Motor neuron (in vitro differentiated cells): ENCODE measurements at places on chromosomes 5 and 9.

- no peak for ATAC-seq
These were observed 115.3 kb downstream of the GDNF start for GRCh38 chr5:37724395-37725125.

GRCh38 chr9:134210908-134211810, 46.8 kb upstream of the RNU6ATAC start:
- no peak for ATAC-seq

DNA sequence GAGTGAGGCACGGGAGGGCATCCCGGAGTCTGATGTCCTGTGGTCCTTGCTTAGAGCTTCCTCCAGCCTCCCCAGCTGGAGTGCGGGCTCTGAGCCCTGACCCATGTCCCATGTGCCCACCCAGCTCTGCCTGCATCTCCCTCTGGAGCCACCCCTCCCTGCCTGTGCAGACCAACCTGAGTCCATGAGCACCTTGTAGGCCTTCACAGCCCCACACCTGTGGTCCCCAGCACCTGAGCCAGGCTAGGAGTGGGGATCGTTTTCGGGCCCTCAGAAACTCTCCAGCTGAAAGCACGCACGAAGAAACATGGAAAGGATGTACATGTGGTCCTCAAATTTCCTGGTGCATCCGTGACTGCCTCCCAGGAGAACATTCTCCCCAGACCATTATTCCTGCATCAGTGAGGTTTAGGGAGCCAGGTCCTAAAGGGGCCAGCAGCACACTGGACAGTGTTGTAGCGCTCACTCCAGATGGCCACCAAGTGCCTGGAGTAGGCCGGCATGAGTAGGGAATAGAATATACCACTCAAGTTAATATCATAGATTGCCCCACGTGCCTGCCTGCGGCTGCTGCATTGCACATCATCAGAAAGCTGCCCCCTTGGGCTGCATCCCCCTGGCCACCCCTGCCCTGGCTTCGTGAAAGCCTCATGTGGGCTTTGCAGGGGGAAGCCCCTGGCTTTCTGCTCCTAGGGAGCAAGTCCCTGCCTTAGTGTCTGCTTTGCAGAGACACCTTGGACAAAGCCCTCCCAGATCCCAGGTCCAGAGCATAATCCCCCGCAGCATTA, 80.6 kb downstream of the WNK2 start:
- no peak for ATAC-seq

DNA sequence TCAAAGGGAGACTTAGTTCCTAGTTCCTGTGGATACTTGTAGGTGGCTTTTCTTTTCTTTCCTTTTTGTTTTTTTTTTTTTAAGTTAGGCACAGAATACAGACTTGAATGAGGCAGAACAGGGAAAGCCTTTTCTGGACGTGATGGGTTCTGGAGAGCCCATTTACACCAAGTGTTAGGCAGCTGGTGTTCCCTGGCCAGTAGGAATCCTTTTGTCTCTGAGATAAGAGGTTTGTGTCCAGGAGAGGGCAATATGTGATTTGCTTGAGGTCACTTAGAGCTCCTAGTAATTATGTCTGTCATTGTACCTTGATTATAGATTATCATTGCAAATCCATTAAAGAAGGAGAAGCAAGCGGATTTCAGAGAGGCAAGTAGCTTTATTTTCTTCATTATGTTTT, 9.1 kb downstream of the MEGF10 start:
- ATAC-seq, result peak; percentile 30

GRCh38 chr5:135317286-135317685, 81.7 kb downstream of the MACROH2A1 start:
- no peak for ATAC-seq

- no peak for ATAC-seq
These were observed 1883.7 kb upstream of the C9orf72 start for GRCh38 chr9:29456940-29457339.

GRCh38 chr5:2991884-2992283, 240.4 kb upstream of the IRX2 start:
- ATAC-seq, result no peak

- ATAC-seq, result no peak
These were observed 109.6 kb downstream of the ADAMTS2 start for GRCh38 chr5:179235416-179236400.

DNA sequence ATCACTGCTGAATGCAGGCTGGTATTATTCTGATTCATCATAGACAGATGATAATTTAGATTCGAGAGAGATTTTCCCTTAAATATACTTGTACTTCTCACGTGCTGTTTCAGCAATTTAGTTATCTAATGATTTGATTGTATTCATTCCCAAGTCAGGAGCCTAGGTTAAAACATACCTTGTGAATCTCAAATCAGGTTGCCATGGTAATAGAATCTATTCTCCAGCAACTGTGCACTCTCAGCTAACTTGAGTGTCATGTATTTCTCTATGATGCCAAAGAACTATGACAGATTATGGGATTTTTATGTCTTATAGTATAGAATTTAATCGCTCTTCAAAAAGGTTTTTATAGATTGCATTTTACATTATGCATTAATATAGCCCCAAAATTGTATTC, 315.3 kb downstream of the GABRG2 start:
- ATAC-seq, result no peak

- ATAC-seq, result no peak
These were observed 468.5 kb downstream of the ZNF608 start for GRCh38 chr5:124277767-124278545.

DNA sequence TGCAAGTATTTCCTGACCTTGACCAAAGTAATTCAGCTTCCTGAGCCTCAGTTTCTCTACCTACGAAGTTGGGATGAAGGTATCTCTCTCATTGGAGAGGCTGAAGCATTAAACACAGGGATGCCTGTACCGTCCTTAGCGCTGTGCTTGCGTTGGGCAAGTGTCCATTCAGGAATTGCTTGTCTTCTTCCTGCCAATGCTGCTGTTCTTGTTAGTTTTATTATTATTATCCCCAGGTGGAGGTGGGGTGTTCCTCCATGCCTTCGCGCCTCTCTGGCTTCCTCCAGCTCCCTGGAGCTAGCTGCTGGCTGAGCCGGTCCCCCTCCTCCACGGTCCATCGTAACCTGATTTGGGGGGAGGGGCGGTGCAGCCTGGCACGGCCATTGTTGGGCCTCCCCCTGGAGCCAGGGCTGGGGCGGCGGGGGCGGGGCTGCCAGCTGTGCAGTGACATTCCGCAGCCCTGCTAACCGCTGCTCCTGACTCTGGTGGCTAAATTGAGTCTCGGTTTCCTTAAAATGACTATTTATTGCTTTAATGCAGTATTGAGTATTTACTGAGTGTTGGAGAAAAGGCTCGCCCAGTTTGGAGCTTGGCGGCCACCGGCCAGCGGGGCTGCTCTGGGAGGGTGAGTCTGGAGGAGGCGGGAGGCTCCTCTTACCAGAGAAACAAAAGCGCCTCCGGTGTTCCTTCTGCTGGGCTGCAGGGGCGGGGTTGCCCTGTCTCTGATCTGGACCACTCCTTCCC, 51.3 kb downstream of the LMX1B start:
- peak; percentile 89 for ATAC-seq

DNA sequence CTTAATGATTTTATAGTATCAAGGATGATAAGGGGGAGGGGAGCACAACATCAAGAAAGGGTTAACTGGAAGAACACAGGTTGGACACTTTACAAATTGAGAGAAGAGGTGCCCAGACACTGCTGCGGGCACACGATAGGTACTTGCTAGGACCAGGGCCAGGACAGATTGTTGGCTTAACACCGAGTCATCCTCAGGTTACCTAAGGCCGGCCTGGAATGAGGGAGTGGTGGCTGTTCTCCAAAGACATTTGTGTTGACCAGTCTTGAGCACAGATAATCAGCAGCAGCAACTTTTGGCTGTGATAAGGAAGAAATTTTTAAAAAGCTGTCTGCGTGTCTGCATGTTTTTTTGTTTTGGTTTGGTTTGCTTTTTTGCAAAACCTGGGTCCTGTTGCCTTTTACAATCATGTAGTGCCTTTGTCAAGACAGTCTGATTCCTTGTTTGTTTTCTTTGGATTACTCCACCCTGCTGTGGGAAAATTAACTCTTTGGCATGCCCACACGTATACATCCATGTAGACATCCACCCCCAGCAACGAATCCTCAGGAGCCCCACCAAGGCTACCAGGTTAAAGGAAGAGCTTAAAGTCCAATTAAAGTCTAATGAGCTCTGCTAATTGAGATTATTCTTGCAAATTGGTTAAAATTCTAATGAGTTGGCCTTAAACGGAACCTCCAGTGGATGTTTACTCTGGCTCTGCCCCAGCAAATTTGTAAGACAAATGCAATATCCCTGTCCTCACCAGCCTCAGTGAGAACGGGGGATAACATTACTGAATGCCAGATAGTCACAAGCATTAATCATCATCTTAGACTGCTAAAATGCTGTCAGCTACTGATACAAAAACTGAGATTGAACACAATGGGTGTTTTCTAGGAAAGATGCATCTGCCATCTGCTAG, 382.3 kb downstream of the ACTL7B start:
- ATAC-seq, result peak; percentile 48

DNA sequence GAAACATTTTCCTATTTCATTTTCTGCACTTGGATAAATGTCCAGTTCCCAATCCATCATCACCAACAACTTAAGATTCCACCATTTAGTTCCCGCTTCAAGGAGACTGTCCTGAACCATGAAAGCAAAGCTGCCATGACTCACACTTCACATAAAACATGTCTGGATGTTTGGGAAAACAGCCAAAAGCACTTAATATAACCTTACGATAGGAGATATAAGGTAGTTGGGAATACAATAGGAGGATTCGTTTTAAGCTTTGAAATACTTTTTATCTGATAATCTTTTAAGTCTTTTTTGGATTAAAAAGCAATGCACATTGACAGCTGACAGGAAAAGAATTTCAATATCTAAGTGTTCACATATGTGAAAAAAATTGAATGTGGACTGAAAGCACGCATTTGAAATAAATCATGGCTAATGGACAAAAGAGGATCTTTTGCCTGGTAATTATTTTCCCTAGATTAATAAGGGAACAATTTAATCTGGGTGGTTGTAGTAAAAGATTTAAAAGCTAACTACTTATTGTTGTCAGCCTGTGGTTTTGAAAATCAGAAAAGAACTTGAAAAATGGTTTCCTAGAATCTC, 17.3 kb upstream of the TGFBI start:
- peak; percentile 37 for ATAC-seq

GRCh38 chr5:145806923-145807322, 28.2 kb downstream of the PRELID2 start:
- ATAC-seq, result no peak

GRCh38 chr5:31449174-31449573, 82.7 kb downstream of the DROSHA start:
- ATAC-seq, result peak; percentile 53

GRCh38 chr5:6506611-6507010, 58.0 kb downstream of the UBE2QL1 start:
- ATAC-seq, result no peak

- no peak for ATAC-seq
These were observed 51.1 kb downstream of the NUDT12 start for GRCh38 chr5:103511554-103511885.

GRCh38 chr5:173281910-173282309, 46.3 kb downstream of the STC2 start:
- peak; percentile 18 for ATAC-seq

DNA sequence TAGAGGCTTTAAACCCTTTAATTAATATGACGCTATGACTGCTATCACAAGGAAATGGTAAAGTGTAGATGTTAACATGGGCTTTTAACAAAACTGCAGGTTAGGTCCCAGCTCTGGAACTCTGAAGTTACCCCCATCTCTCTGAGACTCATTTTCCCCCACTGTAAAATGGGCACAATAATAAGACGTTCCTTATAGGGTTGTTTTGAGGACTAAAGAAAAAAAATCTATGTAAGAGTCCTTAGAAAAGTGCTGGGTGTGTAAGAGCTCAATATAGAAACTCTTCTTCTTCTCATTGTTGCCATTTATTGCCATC, 45.8 kb upstream of the STK32A start:
- ATAC-seq, result no peak

- no peak for ATAC-seq
These were observed 47.9 kb downstream of the ALG2 start for GRCh38 chr9:99173570-99174504.

GRCh38 chr5:111764019-111764418, 7.0 kb upstream of the NREP start:
- no peak for ATAC-seq
